CD4-positive, alpha-beta T cell treated with Interleukin-2 at 100 ng/mL for 4 hours (primary cell): ENCODE measurements at places on chromosomes 11 and 22.

DNA sequence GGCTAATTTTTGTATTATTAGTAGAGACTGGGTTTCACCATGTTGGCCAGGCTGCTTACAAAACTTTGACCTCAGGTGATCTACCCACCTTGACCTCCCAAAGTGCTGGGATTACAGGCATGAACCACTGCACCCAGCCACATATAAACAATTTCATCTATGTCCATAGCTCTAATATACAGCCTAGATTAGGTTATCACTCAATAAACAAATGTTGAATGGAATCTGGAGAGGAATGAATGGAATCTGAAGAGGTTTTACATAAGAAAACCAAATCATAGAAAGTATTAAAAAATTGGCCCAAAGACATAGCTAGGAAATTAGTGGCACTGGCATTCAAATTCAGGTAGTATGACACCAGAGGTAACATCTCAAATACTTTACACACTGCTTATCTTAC lies 1401.4 kb upstream of the TENM4 start:
- DNase-seq = no peak

DNA sequence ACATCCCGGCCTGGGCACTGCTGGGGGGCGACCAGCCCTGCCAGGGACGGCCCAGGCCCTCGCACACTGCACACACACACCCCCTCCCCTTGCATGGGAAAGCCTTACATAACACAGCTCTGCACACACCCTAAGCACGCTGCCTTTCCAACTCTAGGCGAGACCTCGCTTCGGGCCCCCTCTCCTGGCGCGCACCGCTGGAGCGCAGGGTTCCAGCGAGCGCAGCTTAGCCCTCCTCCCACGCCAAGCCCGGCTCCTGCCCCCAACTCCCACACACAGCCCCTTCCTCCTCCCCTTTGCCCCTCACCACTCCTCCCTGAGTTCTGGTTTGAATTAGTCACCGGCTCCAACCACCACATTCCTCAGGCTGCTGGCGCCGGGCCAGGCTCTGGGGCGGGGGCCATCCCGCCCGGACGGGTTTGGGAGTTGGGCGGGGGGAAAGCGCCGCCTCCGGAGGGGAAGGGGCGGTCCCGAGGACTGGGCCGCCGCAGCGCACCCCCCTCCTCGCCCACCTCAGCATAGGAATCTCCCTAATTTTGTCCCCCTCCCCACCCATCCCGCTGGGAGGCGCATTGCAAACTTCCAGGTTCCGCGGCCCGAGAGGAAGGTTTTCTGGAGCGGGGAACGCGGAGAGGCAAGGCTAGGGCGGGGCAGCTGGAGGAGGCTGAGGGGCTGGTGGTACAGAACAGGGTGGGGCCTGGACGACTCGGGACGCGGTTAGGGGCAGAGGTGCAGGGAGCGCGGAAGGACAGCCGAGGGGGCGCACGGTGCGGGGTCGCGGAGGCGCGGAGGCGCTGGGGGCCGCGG lies 966 bp downstream of the AHNAK start:
- peak; percentile 82 for DNase-seq

- no peak for DNase-seq
Measured at GRCh38 chr22:49752598-49753091, 75.0 kb downstream of the BRD1 start.

GRCh38 chr11:93986716-93987115 lies 34.4 kb upstream of the HEPHL1 start:
- DNase-seq = no peak

GRCh38 chr11:72985645-72986044 lies 156.5 kb downstream of the FCHSD2 start:
- DNase-seq = no peak

DNA sequence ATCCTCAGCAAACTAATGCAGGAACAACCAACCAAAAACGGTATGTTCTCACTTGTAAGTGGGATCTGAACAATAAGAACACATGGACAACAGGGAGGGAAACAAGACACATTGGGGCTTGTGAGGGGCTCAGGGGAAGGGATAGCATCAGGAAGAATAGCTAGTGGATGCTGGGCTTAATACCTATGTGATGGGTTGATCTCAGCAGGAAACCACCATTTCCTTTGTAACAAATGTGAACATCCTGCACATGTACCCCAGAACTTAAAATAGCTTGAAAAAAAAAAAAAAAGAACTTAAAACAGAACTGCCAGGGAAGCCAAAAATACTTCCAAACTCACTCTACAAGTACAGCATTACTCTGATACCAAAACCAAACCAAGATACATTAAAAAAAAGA lies 33.8 kb downstream of the CASP4 start:
- DNase-seq = peak; percentile 22

DNA sequence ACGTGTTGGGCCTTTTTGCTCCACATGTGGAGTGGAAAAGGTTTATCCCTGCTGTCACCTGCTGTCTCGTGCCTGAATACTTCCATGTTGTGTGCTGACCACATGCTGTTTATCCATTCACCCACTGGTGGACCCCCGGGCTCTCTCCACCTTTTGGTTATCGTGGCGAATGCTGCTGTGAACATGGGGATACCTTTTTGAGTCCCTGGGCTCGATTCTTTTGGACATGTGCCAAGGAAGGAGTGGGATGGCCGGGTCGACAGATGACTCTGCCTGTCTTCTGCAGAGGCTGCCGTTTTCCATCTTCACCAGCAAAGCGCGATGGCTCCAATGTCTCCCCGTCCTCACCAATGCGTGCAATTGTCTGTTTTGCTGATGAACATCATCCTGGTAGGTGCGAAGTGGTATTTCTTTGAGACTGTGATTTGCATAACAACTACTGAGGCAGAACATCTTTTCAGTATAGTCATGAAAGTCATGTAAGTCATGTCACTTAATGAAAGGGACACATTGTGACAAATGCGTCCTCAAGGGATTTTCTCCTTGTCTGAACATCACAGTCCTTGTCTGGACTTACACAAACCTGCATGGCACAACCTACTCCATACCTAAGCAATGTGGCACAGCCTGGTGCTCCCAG lies 758.7 kb downstream of the BRD1 start:
- no peak for DNase-seq

DNA sequence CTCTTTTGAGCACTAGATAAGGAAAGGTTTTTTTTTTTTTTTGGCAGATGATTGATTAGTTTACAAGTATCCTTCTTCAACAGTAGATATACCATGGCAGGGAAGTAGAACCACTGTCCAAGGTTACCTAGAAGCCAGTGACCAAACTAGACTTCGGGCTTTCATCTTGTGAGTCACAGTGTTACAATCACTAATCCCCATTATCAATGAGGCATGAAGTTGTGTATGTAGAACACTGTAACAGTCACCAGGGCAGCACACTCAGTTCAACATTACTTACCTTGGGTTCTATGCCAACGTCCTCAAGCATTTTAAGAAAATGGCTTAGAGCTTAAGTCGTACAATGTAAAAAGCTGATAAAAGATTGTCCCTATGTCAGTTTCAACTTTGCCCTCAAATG lies 430.9 kb downstream of the ETS1 start:
- no peak for DNase-seq
